ENCODE measurements at places on chromosomes 6 and 20.

- DNase-seq, result no peak
These were observed 116.2 kb downstream of the DTNBP1 start for GRCh38 chr6:15546591-15546990.

DNA sequence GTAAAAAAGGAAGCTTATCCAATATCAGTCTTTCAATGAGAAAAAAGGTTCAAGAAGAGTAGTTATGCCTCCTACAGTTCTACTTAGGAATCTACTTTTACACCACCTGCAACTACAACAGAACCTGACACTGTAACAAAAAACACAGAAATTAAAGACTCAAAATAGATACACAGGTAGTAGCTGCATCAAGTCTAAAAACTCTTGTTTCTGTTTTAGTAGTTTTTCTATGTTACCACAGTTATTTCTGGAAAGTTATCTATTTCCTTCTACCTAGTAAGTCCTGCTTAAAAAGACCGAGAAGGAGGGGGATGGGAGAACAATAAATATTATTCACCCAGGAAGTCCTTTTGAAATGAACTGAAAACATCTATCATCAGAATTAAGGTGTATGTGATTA lies 52.5 kb downstream of the ATG5 start:
- no peak for DNase-seq

DNA sequence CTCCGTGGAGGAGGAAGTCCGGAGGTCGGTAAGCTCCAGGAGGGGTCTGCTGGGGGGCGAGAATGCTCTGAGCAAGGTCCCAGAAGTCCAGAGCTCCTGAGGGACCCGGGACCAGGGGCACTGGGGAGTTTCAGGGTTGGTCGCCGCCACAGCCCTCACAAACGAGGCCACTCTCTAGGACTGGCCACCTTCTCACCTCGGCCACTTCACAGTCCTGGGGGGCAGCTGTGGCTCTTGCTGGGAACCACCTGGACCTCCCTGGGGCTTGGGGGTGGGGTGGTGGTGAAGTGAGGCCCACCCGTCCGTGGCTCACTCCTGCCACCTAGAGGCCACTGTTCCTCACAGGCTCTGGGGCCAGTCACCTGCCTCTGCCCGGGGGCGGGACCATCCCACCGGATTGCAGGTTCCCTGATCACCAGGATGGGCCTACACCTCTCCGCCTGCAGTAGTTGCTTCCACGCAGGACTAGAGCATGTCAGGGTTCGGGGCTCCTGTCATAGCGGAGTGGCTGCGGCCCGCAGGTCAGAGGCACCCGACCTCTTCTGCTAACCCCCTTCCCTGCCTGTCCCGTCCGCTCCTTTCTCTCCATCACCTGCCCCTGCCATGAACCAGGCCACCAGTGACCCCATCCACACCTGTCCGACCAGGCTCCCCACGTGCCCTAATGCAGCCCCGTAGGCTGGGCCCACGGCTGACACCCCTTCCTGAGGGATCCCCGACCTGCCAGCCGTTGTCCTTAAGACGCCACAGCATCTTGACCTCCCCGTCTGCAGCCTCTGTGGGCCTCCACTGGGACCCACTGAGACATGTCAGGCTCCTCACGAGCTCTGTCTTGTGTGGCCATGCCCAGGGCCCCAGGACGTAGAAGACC lies 5.1 kb upstream of the TCEA2 start:
- DNase-seq, result peak; percentile 60

DNA sequence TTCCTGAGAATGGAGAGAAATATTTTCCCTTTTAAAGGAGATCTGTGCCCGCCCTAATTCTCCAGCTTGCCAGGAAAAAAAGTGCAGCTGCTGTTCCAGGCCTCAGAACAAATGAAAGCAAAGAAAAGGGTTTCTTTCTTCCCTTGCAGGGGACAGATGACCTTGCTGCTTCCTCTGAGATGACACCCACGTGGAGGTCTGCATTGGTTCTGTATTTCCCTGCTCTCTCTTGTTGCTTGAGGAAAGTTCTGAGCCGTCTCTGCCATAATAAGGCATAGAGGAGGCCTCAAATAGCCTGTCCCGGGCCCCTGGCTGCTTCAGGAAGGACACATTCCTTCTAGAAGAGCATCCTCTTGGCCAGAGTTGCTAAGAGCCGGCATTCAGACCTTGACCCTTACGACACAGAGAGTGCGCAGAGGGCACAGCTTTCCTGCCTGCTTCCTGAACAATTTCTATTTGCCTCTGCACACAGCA lies 501.8 kb upstream of the SULF2 start:
- no peak for DNase-seq

- DNase-seq, result no peak
These were observed 25.5 kb upstream of the RAB23 start for GRCh38 chr6:57247603-57248002.

DNA sequence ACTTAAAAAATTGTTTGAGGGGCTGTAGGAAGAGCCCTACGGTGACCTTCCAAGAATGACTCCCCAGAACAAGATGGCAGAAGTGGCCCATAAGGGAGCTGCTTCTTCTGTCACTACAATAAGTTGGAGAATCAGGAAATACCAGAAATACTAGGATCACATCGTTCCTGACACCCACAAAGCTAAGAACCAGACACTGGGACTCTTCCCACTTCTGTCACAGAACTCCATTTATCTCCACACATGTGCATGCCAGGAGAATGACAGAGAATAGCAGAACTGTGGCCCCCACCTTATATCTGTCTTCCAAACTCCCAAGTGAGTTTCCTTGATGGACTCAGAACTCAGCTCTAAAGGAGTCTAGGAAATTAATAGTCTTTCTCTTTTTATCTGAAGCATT lies 54.6 kb upstream of the UBR2 start:
- no peak for DNase-seq

DNA sequence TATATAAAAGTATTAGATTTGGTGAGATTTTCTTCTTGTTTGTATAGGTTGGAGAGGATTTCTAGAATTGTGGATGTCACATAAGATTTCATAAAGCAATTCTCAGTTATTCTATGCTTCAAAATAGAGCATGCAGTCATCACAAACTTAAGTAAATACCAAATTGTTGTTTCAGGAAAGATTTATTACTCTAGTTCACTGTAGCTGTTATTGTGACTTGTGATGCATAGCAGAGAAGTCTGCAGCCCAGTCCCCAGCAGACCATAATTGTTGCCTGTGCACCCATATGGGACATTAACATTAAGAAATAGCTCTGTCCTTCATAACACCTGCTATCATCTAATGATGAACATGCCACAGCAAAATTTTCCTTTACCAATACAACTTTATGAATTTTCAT lies 228.0 kb upstream of the FAM83B start:
- no peak for DNase-seq

DNA sequence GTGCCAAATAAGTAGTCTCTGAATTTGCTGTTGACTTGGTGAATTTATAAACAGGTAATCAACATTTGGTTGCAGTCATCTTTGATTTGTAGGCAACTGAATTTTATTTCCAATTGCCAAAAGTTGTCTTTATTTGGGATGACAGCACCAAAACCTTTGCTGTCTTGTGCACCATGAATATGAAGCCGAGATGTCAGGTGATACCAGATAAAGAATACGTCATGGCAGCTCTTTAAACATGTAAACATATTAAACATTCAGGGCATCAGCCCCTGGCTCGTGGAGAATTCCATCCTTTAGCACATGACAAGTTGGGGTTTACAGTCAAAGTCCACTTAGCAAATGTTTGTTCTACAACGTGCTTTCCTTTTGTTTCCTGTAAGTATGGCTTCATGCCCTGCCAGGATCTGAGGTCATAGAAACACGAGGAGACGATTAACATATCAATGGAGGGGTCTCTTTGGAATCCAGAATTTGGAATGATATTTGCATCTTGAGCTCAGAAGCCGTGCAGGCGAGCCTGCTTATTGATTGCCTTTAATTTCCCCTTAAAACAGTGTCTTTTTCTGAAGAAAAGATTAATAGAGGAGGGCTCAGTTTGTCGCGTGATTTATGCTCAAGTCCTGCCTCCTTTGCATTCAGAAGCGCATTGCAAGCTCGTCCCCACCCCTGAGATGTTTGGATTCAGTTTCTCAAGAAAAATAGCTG lies 170.2 kb upstream of the ZNF217 start:
- no peak for DNase-seq

GRCh38 chr6:31794294-31794865 lies 1.2 kb downstream of the VARS1 start:
- peak; percentile 15 for DNase-seq

DNA sequence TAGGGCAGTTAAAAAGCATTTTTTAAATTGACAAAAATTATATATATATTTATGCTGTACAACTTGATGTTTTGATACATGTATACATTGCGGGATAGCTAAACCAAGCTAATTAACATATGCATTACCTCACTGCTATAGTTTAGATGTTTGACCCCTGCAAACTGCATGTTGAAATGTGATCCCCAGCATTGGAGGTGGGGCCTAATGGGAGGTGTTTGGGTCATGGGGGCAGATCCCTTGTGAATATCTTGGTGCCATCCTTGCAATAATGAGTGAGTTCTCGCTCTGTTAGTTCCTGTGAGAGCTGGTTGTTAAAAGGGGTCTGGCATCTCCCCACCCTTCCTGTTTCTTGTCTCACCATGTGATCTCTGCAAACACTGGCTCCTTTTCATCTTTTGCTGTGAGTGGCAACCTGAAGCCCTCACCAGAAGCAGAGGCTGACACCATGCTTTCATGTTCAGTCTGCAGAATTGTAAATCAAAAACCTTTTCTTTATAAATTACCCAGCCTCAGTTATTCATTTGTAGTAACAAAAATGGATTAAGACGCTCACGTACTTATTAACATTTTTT lies 111.8 kb downstream of the MCHR2 start:
- DNase-seq, result no peak

GRCh38 chr6:47160702-47161101 lies 118.6 kb upstream of the ADGRF1 start:
- DNase-seq, result no peak

- DNase-seq, result no peak
These were observed 56.1 kb downstream of the PSMG4 start for GRCh38 chr6:3314621-3315467.

GRCh38 chr6:107806691-107807090 lies 17.4 kb downstream of the SCML4 start:
- DNase-seq, result peak; percentile 10

DNA sequence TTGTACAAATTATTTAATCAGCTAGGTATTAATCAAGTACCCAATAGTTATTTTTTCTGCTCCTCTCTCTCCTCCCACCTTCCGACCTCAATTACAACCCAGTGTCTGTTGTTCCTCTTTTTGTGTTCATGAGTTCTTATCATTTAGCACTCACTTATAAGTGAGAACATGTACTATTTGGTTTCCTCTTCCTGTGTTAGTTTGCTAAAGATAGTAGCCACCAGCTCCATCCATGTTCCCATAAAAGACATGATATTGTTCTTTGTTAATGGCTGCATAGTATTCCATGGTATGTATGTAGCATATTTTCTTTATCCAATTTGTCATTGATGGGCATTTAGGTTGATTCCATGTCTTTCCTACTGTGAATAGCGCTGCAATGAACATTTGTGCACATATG lies 652.8 kb upstream of the CITED2 start:
- DNase-seq, result no peak

Data from NCI-H2081 (cell line).